ENCODE measurements at places on chromosomes 6 and 20. TPM values are rescaled to one million over a fixed set of nuclear protein-coding genes. Genes with fewer than 3 reads are reported as not detected.
A peak's percentile ranks its signal among the peaks of the same experiment; 100 is the strongest.

DNA sequence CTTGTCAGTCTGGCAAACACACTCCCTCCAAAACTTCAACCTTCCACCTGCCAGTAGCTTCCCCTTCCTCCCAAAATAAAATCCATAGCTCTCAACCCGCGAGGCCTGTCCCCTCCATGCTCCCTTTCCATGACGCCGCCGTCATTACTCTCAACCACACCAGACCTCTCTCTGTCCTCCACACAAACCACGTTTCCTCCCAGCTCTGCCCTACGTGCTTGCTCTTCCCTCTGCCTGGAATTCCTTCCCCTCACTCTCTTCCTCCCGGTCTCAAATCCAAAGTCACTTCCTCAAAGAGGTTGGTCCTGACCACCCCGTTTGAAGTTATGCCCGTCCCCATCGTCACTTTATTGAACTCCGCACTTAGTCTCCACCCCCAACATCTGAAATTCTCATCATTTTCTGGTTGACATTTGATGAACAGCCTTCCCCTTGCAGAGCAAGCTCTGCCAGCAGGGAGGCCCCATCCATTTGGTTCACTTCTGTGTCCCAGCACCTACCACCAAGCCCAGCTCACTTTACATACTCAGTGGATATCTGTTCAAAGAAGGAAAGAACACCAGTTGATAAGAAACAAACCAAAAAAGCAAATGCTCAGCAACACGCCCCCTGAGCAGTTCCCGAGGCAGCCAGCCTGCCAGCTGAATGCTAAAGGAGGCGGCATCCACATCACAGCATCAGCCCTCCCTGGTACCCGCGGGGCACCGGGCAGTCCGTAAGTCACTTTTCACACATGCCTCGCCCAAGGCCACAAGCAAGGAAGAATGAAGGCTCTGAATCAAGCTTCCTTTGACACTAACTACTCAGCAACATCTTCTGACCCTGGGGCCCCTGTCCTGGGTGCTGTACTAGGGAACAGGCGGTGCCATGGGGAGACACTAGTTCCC lies 125.0 kb downstream of the NFATC2 start:
- no peak overlapping the region for H3K4me3 ChIP-seq
- no peak overlapping the region for H3K27ac ChIP-seq
- no peak for DNase-seq
- no peaks in the 10 kb centered on the region for H3K4me1 ChIP-seq
- no peaks in the 10 kb centered on the region for H3K27me3 ChIP-seq
- H3K36me3 ChIP-seq, result no peaks in the 10 kb centered on the region

DNA sequence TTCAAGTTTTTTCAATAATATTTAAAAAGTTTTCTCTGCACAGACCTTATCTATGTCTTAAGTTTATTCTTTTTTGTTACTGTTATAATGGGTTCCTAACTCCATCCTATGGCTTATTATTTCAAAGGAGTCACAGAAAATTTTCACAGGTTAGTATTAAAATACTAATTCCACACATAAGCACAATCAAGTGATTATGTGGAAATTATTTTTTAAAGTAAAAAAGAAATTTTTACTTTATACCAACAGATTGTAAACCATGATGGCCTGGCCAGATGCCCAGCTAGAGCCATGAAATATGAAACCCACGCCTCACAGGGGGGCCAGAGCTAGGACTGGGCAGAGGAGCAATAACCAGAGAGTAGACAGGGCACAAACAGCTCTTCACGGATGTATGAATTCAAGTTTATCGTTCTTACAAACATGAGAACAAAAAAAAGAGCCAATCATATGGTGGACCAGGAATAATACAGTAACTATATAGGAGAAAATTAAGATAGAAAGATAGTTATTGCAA lies 34.0 kb downstream of the NUDT3 start:
- no peak for DNase-seq
- H3K36me3 ChIP-seq, result no peaks in the 10 kb centered on the region
- H3K4me3 ChIP-seq, result no peak overlapping the region
- no peak overlapping the region for H3K27ac ChIP-seq
- H3K4me1 ChIP-seq, result no peaks in the 10 kb centered on the region

EYS gene
- 0.11 TPM for total RNA-seq

DNA sequence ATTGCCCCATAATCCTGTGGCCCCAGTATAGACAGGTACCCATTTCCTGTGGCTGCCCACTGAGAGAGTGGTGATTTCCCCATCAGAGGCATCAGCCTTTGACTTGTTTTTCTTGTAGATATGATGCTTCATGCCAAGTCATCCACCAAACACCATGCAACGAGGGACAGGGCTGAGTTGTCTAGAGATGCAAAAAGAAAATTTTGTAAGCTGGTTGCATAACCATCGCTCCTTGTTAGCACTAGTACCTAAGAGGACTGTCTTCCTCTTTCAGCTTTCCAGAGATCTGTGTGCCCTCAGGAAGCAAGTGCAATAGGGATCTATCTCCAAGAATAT lies 166.8 kb downstream of the BCAS1 start:
- H3K27ac ChIP-seq, result no peak overlapping the region
- H3K27me3 ChIP-seq, result no peaks in the 10 kb centered on the region
- no peak for DNase-seq
- H3K36me3 ChIP-seq, result no peaks in the 10 kb centered on the region
- H3K4me3 ChIP-seq, result no peak overlapping the region

- H3K27ac ChIP-seq, result no peak overlapping the region
- H3K4me3 ChIP-seq, result no peak overlapping the region
- H3K4me1 ChIP-seq, result no peaks in the 10 kb centered on the region
- no peaks in the 10 kb centered on the region for H3K27me3 ChIP-seq
These were observed 251.2 kb downstream of the GJA1 start for GRCh38 chr6:121686611-121687023.

GRCh38 chr6:93496548-93496947 lies 77.2 kb upstream of the EPHA7 start:
- no peak overlapping the region for H3K4me3 ChIP-seq
- no peak overlapping the region for H3K27ac ChIP-seq
- no peaks in the 10 kb centered on the region for H3K36me3 ChIP-seq
- H3K27me3 ChIP-seq, result no peaks in the 10 kb centered on the region
- no peak for DNase-seq

GRCh38 chr6:158655569-158656450 lies 6.0 kb downstream of the SYTL3 start:
- no peaks in the 10 kb centered on the region for H3K4me1 ChIP-seq
- H3K4me3 ChIP-seq, result no peak overlapping the region
- no peaks in the 10 kb centered on the region for H3K36me3 ChIP-seq
- DNase-seq, result no peak
- no peak overlapping the region for H3K27ac ChIP-seq

RAB23 gene
- 18.6 TPM for total RNA-seq

- no peaks in the 10 kb centered on the region for H3K36me3 ChIP-seq
- no peak overlapping the region for H3K27ac ChIP-seq
- no peak overlapping the region for H3K4me3 ChIP-seq
- DNase-seq, result no peak
These were observed 64.9 kb upstream of the UTRN start for GRCh38 chr6:144220031-144220790.

GRCh38 chr6:44800784-44801592 lies 413.5 kb downstream of the CDC5L start:
- peaks cover 2% of the 10 kb centered on the region for H3K36me3 ChIP-seq
- no peaks in the 10 kb centered on the region for H3K27me3 ChIP-seq
- H3K27ac ChIP-seq, result no peak overlapping the region
- no peaks in the 10 kb centered on the region for H3K4me1 ChIP-seq
- DNase-seq, result no peak
- no peak overlapping the region for H3K4me3 ChIP-seq

DNA sequence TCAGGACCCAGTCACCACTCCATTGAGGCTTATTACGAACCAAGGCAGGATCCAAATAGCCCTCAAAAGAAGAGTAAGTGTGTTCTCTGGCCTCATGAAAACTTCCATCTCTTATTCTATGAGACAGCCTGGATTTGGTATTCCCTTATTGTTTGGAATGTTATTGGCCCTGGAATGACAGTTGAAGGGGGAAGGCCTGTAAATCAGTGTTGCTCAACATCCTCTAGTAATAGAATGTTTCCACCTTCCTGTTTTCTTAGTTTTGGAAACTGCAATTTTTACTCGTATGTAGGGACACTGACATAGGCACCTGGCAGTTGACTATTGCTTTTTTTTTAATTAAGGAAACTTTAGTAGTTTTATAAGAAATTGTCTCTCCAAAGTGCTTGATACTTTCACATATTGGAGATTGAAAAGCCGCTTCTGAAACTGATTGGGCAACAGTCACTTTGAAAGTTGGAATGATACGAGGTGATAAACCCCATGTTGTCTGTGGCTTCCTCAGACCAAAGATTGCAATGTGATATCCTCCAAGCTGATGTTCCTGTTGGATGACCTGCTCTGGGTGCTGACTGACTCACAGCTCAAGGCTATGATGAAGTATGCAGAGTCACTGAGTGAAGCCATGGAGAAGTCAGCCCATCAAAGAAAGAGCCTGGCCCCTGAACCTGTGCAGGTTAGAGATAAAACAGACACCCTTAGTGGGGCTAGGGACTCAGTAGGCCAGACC lies 43.1 kb downstream of the BLTP3A start:
- no peak for DNase-seq
- no peaks in the 10 kb centered on the region for H3K4me1 ChIP-seq
- no peak overlapping the region for H3K4me3 ChIP-seq
- H3K27me3 ChIP-seq, result no peaks in the 10 kb centered on the region

GRCh38 chr6:20909621-20910020 lies 375.4 kb downstream of the CDKAL1 start:
- H3K4me3 ChIP-seq, result no peak overlapping the region
- H3K27me3 ChIP-seq, result no peaks in the 10 kb centered on the region
- peaks cover 6% of the 10 kb centered on the region for H3K36me3 ChIP-seq
- no peak for DNase-seq
- H3K27ac ChIP-seq, result no peak overlapping the region
- no peaks in the 10 kb centered on the region for H3K4me1 ChIP-seq

- no peak overlapping the region for H3K4me3 ChIP-seq
- H3K4me1 ChIP-seq, result no peaks in the 10 kb centered on the region
- no peak for DNase-seq
- no peaks in the 10 kb centered on the region for H3K27me3 ChIP-seq
- no peaks in the 10 kb centered on the region for H3K36me3 ChIP-seq
These were observed 19.2 kb upstream of the CDKN1A start for GRCh38 chr6:36659271-36659670.

DNA sequence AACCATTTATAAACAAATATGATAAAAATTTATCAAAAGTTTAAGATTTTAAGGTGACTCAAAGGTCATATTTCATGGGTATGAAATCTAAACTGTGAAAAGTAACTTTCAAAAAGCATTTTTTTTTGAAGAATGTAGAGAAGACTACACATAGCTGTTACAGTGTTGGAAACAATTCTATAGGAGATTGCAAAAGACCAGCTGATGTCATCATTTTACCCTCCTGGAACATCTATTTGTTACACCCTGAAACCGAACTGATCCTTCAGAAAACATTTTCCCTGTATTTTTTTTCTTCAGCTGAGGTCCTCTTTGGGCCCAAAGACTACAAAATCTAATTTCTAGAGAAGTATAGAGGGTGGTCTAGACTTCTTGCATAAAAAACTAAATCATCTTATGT lies 297.5 kb upstream of the FERMT1 start:
- DNase-seq, result no peak
- no peaks in the 10 kb centered on the region for H3K27me3 ChIP-seq
- no peak overlapping the region for H3K27ac ChIP-seq
- H3K36me3 ChIP-seq, result no peaks in the 10 kb centered on the region
- H3K4me1 ChIP-seq, result no peaks in the 10 kb centered on the region

- H3K4me1 ChIP-seq, result no peaks in the 10 kb centered on the region
- H3K27me3 ChIP-seq, result no peaks in the 10 kb centered on the region
- no peak overlapping the region for H3K4me3 ChIP-seq
These were observed 7.0 kb upstream of the RIN2 start for GRCh38 chr20:19750907-19751636.

BANF2 gene
- total RNA-seq, result not detected

- peaks cover 62% of the 10 kb centered on the region for H3K36me3 ChIP-seq
- peak overlapping the region; percentile 4 for H3K4me3 ChIP-seq
- no peak for DNase-seq
- no peak overlapping the region for H3K27ac ChIP-seq
These were observed 11.7 kb downstream of the ADNP start for GRCh38 chr20:50919567-50919966.

DNA sequence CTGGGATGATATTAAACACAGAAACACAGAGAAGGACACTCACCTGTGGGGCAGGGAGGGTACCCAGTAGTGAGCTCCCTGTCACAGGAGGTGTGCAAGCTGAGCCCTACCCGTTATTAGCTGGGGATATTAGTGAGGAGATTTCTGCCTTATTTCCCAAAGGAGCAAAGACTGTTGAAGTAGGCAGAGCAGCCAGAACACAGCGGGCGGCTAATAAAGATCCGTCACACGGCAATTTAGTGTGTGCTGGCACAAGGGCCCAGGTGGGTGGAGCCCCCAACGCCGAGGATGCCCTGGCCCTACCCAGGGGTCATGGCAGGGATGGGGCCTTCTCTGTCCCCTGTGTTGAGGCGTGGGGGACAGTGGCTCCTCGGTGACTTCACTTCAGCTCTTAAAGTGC lies 8.3 kb downstream of the VSTM2L start:
- H3K36me3 ChIP-seq, result no peaks in the 10 kb centered on the region
- no peaks in the 10 kb centered on the region for H3K27me3 ChIP-seq
- no peak overlapping the region for H3K27ac ChIP-seq
- no peak for DNase-seq

DNA sequence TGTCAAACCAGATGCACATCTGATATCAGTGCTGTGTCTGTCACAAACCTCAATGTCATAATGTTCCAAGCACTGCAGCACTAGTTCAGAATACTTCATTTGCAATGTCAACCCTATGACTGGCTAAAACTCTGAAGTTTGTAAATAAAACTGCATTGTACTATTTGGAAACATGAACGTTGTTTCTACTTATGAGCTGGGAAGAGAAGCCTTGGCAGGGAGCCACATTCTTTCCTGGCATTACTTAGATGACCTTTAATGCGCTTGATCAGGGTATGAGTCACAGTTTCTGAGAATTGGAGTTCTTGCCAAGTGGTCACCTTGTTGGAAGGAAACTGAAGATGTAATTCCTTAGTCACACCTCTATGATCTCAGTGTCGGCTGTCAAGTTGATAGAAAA lies 664.8 kb upstream of the MMS22L start:
- no peak overlapping the region for H3K27ac ChIP-seq
- H3K4me3 ChIP-seq, result no peak overlapping the region
- no peaks in the 10 kb centered on the region for H3K27me3 ChIP-seq
- H3K36me3 ChIP-seq, result no peaks in the 10 kb centered on the region
- H3K4me1 ChIP-seq, result no peaks in the 10 kb centered on the region
- DNase-seq, result no peak

LY6G5C gene
- total RNA-seq, result 2.2 TPM

MLN gene
- not detected for total RNA-seq

GRCh38 chr6:46484081-46484820 lies 7.0 kb downstream of the RCAN2 start:
- H3K4me3 ChIP-seq, result no peak overlapping the region
- no peaks in the 10 kb centered on the region for H3K36me3 ChIP-seq
- peaks cover 7% of the 10 kb centered on the region for H3K4me1 ChIP-seq
- H3K27ac ChIP-seq, result no peak overlapping the region
- no peak for DNase-seq

SLC22A16 gene
- total RNA-seq, result not detected

- no peak for DNase-seq
- H3K27me3 ChIP-seq, result no peaks in the 10 kb centered on the region
- H3K4me3 ChIP-seq, result no peak overlapping the region
- no peaks in the 10 kb centered on the region for H3K4me1 ChIP-seq
These were observed 47.4 kb upstream of the SRF start for GRCh38 chr6:43123461-43124314.

- H3K4me3 ChIP-seq, result no peak overlapping the region
- H3K4me1 ChIP-seq, result no peaks in the 10 kb centered on the region
- no peaks in the 10 kb centered on the region for H3K27me3 ChIP-seq
- DNase-seq, result no peak
- H3K27ac ChIP-seq, result no peak overlapping the region
These were observed 86.4 kb downstream of the CEBPB start for GRCh38 chr20:50277064-50277415.

HLA-G gene
- 2.7 TPM for total RNA-seq

STX16 gene
- 81.4 TPM for total RNA-seq
